Stimulated activated CD8-positive, alpha-beta memory T cell treated with anti-CD3 and anti-CD28 coated beads, Interleukin-7, amount 100 ng/mL, for 48 hours (primary cell): ENCODE measurements at places on chromosomes 5 and 9.

GRCh38 chr9:71886541-71886940, 24.5 kb downstream of the ABHD17B start:
- no peak for DNase-seq

GRCh38 chr9:106921341-106921899, 58.5 kb downstream of the ZNF462 start:
- DNase-seq: no peak

- no peak for DNase-seq
Measured at GRCh38 chr5:21806271-21806670, 1046.9 kb downstream of the CDH12 start.

DNA sequence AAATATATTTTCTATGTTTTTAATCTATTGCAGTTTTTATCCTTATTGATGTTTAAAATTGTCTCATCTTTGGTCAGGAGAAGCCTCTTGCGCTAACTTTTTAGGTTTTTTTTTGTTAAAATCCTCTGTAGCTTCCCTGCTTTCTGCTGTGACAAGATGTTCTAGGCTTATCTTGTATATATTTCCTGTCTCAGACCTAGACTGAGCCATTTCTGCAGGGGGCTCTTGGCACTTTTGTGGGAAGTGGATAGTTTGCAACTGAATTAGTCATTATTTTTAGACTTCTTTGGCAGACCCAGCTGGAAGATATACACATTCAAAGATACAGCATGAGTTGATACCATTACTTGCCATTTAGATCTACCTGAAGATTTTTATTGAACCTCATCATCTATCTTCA, 28.8 kb downstream of the TCERG1 start:
- DNase-seq: no peak

DNA sequence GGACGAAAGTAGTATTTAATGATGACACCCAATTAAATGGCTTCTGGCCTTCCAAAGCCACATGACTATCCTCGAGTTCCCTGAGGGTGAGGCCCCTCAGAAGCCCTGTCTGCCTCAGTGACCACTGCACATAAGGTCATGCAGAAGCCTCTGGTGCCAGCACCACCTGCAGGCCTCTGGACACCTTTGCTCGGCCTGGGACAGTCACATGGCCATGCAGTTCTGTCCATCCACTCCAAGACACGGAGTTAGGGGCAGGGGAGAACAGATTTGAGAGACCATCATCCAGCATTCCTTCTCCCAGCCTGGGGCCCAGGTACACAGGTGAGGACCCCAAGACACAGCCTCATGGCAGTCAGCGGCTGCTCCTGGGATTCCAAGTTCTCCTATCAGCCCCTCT, 145.0 kb downstream of the ROR2 start:
- DNase-seq: no peak

DNA sequence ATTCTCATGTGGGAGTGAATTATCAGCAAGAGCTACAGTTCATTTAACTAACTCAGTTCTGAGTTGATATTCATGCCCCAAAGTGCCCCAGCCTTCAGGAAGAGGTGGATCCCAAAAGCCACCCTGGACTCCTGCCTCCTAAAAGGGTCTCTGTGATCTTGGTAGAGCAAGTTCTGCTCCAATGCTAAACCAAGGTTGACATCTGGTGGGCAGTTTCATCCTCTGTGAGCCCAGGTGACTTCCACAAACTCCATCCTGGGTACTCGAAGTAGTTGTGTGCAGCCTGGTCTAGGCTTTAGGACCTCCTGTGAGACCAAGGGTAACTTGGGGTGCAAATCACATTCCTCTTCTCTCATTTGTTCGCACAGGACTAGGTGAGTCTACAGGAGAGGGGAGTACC, 816.8 kb downstream of the MTRR start:
- DNase-seq: no peak

DNA sequence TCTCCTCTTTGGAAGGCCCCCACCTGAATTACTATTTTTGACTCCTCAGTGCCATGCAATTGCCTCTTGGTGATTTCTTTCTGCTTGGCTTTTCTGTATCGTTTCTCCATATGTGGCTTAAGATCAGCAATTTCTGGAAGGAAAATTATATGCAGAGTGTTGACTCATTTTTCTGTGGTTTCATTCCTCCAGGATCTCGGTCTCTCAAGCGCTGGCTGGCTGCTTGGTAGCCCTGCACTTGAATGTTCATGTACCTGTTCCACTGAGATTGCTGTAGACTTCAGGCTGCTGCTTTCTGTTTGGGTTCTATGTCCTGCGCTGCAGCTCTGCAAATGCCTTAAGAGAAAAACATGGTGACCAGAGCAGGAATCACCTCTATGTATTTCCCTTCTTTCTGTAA, 77.6 kb downstream of the INIP start:
- DNase-seq: no peak

- no peak for DNase-seq
Measured at GRCh38 chr5:8188874-8189565, 320.1 kb downstream of the MTRR start.

DNA sequence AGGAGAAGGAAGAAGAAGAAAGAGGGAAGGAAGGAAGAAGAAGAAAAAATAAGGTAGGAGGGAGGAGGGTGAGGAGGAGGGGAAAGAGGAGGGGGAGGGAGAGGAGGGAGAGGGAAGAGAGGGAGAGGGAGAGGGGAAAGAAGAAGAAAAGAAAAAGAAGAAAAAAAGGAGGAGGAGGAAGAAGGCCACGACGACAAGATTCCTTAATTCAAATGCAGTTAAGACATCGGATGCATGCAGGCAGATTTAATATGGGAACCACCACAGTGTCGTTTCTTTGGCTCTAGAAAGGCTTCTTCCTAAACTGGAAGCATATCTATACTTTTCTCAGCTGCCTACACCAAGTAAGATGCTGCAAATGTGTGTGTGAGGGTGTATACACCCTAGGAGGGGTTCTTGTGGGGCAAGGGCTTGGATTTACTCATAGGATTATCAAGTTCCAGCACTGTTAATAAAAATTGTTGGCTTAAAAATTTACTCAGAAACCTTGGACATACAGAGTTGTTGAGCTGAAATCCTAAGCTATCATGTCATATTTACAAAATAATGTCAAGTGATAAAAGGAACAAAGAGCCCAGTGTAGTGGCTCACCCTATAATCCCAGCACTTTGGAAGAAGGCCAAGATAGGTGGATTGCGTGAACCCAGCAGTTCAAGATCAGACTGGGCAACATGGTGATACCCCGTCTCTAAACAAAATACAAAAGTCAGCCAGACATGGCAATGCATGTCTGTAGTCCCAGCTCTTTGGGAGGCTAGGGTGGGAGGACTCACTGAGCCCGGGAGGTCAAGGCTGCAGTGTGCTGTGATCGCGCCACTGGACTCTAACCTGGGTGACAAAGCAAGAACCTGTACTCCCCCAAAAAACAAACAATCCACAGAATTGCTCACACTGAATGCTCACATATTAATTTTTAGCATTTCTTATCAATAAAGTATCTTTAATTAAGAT, 108.5 kb downstream of the UBAP2 start:
- DNase-seq: no peak

DNA sequence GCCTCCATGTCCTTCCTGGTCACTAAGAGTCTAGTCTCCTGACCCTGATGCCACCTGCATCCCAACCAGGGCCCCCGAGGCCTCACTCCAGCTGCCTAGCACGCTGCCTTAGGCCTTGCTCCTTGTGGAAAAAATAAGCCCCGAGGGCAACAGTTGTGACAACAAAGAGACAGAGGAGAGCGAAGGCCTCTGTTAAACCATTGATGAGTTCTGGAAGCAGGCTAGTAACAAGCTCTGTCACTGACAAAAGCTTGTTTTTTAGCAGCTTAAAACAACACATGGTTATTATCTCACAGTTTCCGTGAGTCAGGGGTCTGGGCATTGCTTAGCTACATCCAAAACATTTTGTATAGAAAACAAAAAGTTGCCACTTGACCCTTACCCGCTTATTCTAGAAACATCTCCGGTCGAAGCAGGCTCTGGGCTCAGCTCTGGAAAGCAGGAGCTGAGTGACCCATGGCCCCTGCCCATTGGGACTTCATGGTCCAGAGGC, 48.2 kb upstream of the TBC1D2 start:
- DNase-seq: no peak

DNA sequence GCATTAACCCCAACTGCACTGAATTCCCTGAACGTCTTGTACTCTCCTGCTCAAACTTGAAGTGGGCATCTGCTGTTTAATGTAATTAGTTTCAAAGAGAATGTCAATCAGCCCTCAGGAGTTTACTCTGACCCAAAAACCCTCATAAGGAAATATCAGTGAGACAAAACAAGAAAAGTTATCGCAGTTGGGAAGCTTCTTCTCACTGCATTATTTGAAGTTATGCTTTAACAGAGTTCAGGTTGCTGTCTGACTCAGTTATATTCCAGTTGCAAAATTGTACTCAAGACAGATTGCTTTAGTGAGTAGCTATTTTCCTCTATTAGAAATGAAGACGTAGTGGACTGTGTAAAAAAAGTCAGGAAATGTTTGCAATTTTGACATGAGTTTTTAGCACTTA, 52.1 kb downstream of the PPIC start:
- DNase-seq: no peak

DNA sequence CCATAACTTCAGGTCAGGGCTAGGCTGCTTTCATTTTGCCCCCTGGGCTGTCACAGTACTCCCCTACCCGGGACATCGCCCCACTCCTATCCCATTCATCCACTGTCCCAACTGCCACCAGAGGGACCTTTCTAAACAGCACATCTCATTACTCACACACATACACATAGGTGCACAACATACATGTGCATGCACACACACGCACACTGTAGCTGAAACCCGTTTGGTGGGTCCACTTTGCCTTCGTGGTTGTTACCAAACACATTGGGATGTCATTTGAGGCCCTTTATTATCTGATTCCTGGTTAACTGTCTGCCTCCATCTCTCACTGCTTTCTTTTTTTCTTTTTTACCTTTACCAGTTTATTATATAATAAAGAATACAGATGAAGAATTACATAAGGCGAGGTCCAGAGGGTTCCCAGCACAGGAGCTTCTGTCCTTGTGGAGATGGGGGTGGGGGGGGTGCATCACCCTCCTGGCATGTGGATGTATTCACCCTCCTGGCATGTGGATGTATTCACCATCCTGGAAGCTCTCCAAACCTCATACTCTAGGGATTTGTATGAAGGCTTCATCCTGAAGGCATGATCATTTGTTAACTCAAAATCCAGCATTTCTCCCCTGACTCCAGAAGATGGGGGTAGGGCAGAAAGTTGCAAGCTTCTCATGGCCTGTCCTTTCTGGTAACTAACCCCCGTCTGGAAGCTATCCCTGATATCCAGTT, 186.0 kb downstream of the GOLPH3 start:
- no peak for DNase-seq

GRCh38 chr5:161598686-161599085, 52.2 kb upstream of the GABRB2 start:
- no peak for DNase-seq

DNA sequence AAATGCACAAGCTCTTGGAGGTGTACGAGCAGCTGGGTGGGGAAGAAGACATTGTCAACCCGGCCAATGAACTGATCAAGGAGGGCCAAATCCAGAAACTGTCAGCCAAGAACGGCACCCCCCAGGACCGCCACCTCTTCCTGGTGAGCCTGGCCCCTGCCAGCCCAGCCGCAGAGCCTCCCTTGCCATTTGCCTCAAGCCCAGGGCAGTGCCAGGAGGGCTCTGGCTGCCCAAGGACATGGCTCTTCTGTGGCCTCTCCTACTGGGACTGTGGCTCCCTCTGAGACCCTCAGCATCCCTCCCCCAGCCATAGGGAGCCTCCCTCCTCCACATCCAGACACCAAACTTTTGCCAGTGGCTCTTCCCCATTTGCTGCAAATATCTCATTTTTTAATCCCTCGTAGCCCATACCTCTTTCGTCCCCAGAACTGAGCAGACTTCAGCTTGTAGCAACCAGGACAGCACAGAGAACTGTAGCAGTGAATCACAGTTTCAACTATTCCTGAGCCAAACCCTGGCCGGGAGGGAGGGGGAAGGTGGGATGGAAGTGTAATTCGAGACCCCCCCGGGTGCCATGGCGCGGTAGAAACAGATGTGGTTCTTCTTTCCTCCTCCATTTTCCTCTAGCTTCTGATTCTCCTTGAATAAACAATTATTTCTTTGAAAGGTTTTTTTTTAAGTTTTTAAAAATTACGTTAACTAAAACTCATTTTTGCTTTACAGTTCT, 44.5 kb upstream of the SUSD3 start:
- DNase-seq: no peak

- DNase-seq: no peak
Measured at GRCh38 chr5:38591523-38591849, 35.0 kb upstream of the LIFR start.

- DNase-seq: no peak
Measured at GRCh38 chr9:35870351-35870923, at the start of gene OR13J1. Gene OR13J1 (minus strand): TSS chr9:35870401. CDS start chr9:35870401, 0 bp downstream.

GRCh38 chr9:89534515-89535287, 36.8 kb upstream of the SEMA4D start:
- no peak for DNase-seq
